ENCODE measurements at places on chromosomes 1 and 21.

- no peak for DNase-seq
Observed at GRCh38 chr1:182368903-182369302, 22.7 kb downstream of the GLUL start.

GRCh38 chr1:4462831-4463484, 191.5 kb upstream of the AJAP1 start:
- DNase-seq = no peak

- DNase-seq = no peak
Observed at GRCh38 chr1:88145752-88146151, 538.3 kb upstream of the PKN2 start.

GRCh38 chr1:155019377-155020245, 14.0 kb downstream of the DCST2 start:
- DNase-seq = no peak

All from liver (tissue), 10 donors.